ENCODE measurements at places on chromosomes 6 and 20.

DNA sequence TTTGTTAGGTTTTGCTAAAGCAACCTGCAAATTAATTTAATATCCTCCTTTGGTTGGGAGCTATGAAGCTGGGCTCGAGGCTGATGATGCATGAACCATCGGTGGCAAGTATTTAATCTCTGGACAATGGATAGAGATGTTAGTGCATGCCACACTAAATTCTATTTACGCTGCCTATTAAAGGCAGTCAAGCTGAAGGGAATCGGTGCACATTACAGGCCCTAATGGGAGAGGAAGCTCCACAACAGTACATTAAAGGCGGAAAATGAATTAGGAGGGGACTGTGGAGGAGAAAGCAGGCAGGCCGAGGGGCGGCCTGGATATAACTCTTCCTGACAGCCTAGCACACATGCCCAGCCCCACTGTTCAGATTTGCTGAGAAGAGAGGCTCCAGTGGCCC lies 132.4 kb upstream of the MAFB start:
- DNase-seq = no peak

DNA sequence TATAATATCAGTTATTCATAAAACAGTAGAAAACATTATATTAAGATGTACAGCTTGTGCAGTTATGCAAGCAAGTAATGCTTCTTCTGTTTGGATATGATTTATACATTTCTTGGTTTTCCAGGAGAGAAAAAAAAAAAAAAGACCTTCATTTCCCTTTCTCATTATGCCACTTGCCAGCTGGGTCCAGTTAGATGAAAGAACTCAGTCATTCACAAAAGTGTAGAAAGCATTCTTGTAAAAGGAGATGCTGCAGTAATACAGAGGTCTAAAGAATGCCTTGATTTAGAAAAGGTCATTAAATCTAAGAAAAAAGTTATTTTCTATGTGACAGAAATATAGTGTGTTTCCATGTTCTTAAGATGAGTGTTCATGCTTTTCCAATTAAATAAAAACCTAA lies 7.4 kb downstream of the PDE7B start:
- DNase-seq = no peak

DNA sequence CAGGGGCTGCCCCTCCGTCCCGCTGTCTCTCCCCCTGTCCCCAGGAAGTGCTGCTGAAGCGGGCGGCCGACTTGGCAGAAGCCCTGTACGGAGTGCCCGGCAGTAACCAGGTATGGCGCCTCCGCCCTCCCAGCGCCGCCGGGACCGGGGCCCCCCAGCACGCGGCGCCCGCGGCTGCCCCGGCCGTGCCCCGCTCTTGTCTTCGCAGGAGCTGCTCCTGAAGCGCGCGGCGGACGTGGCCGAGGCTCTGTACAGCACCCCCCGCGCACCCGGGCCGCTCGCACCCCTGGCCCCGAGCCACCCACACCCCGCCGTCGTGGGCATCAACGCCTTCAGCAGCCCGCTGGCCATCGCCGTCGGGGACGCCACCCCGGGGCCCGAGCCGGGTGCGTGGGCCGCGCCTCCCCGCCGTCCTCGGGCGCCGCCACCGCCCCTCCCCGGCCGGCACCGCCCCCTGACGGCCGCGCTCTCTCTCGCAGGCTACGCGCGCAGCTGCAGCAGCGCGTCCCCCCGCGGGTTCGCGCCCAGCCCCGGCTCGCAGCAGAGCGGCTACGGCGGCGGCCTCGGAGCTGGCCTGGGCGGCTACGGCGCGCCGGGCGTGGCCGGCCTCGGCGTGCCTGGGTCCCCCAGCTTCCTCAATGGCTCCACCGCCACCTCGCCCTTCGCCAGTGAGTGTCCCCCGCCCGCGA lies 48.4 kb downstream of the CPXM1 start:
- DNase-seq = no peak

GRCh38 chr6:41505122-41506049 lies 40.8 kb upstream of the FOXP4 start:
- DNase-seq = no peak

GRCh38 chr6:167677422-167677789 lies 149.3 kb upstream of the AFDN start:
- no peak for DNase-seq

GRCh38 chr6:79694156-79694555 lies 63.0 kb downstream of the SH3BGRL2 start:
- DNase-seq = no peak

DNA sequence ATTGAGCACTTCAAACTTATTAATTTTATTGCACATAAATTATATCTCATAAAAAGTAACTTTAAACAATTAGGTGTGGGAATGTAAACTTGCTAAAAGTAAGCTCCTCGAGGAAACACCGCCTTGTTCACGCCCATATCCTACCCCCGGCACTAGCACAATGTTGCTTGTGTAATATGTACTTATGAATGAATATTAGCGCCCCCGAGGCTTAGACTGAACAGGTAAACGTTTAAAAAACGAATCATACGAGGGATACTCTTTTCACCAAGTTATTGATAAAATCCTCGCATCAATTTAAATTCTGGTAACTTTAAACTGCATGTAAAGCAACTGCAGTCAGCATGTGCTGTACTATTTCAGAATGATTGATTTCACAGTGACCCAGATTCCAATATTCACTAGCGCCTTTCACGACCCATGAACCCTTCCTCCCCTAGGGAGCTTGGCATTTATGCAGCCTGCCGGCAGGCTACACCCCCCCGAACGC lies 637 bp downstream of the TFB1M start:
- DNase-seq = no peak

DNA sequence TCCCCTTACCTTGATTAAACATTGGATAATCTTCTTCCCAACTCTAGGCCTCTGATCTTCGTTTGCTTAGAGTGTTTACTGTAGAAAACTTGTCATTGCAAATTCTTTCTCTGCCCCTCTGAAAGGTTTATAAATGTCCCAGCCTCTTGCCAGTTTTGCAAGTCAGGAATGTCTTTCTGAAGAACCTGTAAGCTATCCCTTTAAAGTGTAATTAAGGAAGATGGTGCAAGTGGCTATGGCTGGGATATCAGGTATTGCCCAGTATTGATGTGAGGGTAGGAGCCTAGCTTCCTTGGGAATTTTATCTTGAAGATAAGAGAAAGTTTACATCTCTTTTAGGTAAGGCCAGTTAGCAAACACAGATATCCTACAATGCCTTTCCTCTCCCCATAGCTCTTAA lies 211.0 kb upstream of the RIMS1 start:
- no peak for DNase-seq

DNA sequence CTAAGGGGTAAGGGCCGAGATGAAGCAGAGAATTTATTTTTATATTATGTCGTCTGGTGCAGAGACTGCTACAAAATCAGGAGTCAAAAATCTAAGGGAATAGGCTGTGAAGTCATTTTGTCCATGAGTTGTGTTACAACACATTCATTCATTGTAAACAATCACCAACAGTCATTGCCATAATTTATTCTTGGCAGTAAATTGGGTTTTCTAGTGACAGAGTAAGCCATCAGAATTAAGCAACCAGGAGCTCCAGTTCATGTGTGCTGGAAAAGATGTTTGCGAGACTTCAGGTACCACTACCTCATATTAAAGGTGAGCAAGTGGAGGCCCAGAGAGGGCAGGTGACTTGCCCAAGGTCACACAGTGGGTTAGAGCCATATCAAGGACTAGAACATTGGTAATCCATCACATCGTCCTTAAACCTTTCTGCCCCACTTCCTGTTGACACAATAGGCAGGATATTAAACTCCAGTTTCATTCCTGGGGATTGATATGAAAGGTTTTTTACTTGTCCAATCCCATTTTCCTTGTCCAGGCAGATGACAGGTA lies 46.0 kb downstream of the E2F3 start:
- DNase-seq = no peak

DNA sequence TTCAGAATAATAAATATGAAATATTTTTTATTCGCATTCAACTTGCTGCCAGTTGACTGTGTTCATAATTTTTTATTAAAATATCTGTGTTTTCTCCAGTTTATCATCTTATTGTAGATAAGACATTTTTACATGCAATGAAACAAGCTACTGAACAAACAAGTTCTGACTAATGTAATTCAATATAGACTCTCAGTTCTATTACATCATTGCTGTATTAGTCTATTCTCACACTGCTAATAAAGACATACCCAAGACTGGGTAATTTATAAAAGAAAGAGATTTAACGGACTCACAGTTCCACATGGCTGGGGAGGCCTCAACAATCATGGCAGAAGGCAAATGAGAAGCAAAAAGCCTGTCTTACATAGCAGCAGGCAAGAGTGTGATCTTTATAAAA lies 1357.7 kb upstream of the CITED2 start:
- no peak for DNase-seq

- no peak for DNase-seq
Observed at GRCh38 chr6:28658475-28659249, 133.0 kb downstream of the GPX5 start.

DNA sequence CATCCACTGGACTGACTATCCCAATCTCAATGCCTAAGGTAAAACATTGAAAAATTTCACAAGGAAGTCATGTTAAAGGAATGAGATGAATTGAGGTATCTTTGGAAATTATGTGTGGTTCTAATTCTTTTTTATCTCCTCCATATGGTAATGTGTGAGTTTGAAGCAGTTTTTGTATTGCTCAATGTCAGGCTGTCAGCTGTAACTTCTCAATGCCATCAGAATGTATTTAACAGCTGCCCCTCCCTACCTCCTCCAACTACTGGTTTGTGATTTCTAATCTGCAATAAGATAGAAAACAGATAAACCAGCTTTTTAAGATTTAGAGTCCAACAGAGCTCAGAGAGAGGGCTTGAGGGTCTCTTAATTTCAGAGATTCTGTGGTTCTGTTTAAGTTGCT lies 1005.8 kb upstream of the ADGRB3 start:
- DNase-seq = no peak

GRCh38 chr6:131519670-131520436 lies 53.2 kb upstream of the ARG1 start:
- DNase-seq = no peak

- DNase-seq = no peak
Observed at GRCh38 chr6:53095716-53096115, 30.5 kb downstream of the FBXO9 start.

- no peak for DNase-seq
Observed at GRCh38 chr6:142459271-142459670, 157.5 kb downstream of the ADGRG6 start.

DNA sequence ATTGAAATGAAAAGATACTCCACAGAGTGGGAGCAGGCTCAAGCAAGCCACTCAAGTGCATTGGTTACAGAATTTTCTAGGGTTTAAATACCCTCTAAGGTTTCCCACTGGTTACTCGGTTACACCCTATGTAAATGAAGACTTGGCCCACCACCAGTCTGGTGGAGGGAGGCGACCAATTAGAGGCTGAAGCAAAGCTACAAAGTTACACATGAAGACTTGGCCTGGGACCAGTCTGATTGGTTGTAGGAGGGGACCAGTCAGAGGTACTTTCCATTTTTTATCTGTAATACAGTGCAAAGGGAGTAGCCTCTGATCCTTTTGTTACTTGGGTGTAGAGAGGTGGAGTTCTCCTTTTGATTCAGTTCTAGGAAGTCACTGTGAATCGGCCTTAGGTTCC lies 7.6 kb downstream of the SRSF12 start:
- DNase-seq = no peak

GRCh38 chr6:79600812-79601609 lies 30.1 kb upstream of the SH3BGRL2 start:
- DNase-seq = no peak

GRCh38 chr6:159984268-159984786 lies 15.4 kb downstream of the IGF2R start:
- no peak for DNase-seq

DNA sequence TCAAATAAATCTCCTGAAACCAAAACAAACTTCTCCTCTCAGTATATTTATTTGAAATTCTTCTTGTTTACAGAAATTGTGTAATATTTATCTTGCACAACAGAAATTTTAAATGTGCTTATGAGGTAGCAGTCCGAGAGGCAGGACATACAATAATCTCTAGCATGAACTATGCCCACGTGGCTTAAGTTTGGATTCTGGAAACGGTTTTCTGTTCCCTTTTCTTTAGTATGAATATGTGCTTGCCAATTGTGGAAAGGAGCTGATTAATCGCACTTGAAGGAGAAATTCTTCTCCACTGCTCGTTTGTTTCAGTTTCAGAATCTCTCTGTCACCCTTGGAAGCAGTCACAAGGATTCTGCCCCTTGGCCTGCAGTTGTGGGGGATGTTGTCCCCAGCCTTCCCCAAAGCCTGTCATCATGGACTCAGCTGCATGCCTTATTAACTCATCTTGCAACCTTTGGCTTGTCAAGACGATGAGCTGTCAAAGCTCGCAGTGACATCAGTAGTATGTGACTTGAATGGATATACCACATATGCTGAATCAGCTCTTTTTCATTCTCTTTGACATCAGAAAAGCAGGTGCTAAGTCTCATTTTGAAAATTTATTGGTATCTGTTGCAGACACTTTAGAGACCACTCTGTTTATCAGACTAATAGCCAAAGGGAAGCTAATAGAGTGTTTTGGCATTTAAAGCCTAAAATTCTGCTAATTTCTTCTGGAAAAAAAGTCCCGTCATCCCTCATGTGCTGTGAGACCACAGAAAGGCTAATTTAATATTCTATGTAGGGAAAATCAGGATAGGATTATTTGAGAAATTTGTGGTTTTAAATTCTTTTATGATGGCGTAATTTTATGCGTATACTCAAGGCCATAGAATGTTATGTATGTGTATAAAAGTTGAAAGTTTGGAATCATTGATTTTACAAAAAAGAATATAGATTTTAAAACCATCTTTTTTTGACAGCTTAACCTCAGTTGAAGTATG lies 186.8 kb downstream of the ARID1B start:
- no peak for DNase-seq

DNA sequence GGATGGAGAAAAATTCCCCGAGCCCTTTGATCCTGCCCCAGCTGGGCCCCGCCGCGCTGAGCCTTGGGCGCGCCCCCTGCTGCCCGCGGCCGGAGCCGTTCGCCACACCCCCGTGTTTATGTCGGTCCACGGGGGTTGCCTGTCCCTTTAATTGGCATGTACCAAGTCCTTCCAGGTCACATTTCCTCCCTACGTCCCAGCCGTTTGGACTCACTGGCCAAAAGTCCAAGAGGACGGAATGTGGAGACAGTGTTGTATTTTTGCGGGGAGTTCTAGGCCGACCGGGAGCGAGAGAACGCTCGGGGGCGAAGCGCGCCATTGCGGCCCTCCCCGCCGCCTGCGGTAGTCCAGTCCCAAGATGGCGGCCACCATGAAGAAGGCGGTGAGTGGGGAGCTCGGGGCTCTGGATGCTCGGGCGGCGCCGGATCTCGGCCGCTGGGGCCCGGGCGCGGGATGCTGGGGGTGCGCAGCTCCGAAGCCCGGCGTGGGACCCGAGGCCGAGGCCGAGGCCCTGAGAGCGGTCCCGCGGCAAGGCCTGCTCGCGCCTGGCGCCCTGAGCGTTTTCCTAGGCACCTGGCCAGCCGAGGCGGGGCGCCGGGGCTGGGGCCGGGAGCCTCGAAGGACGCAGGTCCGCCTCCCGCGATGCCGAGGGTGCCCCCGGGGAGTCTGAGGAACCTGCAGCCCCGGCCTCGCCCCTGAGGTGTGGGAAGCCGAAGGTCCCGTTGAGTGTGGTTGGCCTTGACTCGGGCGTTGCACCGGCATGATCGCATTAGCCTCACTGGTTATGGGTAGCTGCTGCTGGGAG lies at the start of gene PFDN4:
Gene PFDN4 (plus strand): TSS at position 345 of the 805 bp plus-strand sequence. CDS start 14 bp downstream, at position 359.
- peak; percentile 69 for DNase-seq
